ENCODE measurements at places on chromosomes 2 and 18. TPM values are rescaled to one million over a fixed set of nuclear protein-coding genes. Genes with fewer than 3 reads are reported as not detected.

OR6B2 gene
- total RNA-seq = not detected

CNDP1 gene
- not detected for total RNA-seq

MATN3 gene
- total RNA-seq = 0.30 TPM

SERPINB13 gene
- not detected for total RNA-seq

ZNF521 gene
- 16.8 TPM for total RNA-seq

FRZB gene
- total RNA-seq = 3.9 TPM

RGPD4 gene
- not detected for total RNA-seq

KCNIP3 gene
- 2.9 TPM for total RNA-seq

CHRNG gene
- total RNA-seq = not detected

CD8B2 gene
- total RNA-seq = not detected

Measured in heart right ventricle (tissue), 16 donors.